Central memory CD4-positive, alpha-beta T cell (primary cell): ENCODE measurements at places on chromosomes 2 and 18.

DNA sequence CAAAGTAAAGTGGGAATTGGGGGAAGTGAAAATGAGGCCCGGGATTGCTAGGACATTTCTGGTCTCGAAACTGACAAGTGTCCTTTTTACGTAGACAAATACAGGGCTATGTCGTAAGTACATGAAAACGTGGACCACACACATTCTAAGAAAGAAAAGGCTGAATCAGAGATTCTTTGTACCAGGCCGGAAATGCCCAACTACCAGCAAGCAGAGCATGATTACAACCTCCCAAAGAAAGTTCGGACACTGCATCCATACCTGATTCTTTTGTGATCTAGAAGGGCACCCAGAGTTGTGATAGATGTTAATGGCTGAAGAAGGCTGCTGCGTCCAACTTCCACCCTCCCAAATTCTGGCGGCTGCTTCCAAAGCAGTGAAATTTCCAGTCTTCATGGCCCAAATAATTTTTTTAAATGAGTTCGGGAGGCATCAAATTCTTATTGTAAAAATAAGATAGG lies 1.7 kb downstream of the RBMS1 start:
- no peak for DNase-seq

- no peak for DNase-seq
Measured at GRCh38 chr2:237696461-237696860, 69.1 kb downstream of the LRRFIP1 start.

DNA sequence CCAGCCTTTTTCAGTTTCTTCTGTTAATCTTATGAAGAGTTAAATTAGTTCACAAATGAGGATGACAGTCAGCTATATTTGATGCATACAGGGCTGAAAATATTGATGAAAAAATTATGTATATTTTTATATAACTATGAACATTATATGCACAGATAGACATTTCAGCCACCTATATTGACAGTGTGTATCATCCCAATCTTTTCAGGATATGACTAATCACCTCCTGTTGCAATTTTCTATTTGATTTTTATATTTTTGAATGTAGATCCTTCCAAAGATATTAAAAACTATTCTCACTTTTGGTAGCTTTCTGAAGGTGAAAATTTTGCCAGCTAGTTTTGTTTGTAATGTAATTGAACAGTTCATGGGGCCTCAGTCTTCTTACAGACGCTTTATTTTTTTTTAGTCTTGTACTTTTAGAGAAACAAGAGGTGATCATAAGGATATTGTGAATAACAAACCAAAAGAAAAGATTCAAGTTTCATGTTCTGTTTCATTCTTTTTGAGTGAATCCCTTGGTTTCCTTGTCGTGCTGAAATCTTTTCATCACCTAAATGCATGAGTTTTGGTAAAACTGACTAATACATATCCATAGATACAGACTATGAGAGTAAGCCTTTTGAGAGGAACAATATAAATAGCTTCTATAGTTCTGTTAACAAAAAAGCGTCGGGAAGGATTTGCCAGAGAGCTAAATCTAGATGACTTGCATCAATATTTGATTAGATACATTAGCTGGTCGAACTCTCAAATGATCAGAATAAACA lies 123.1 kb downstream of the ARHGAP15 start:
- DNase-seq: no peak

GRCh38 chr2:32925283-32925815 lies 21.4 kb upstream of the LTBP1 start:
- DNase-seq: no peak

DNA sequence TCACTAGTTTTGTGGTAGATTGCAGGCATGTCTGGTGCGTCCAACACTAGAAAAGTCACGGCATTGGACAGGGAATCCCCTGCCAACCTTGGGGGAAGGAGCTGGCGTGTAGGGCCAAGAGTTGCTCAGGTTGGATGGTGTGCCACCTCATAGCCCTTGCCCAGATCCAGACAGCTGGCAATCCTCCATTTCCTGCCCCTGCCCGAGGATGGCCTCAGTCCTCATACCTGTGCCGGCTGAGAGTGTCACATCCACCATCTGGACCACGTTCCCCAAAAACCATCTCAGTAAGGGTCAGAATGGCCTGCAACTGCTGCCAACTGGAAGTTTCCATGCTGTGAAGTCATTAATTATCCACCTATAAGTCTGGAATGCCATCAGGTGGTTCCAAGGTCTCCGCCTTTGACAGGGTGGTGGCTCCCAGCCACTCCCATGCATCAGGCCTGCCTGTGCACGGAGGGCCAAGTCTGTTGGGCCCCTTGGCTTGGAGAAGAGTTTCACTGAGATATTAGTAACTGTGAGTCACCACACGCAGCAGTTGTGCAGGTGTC lies 55.0 kb downstream of the IMPA2 start:
- no peak for DNase-seq

DNA sequence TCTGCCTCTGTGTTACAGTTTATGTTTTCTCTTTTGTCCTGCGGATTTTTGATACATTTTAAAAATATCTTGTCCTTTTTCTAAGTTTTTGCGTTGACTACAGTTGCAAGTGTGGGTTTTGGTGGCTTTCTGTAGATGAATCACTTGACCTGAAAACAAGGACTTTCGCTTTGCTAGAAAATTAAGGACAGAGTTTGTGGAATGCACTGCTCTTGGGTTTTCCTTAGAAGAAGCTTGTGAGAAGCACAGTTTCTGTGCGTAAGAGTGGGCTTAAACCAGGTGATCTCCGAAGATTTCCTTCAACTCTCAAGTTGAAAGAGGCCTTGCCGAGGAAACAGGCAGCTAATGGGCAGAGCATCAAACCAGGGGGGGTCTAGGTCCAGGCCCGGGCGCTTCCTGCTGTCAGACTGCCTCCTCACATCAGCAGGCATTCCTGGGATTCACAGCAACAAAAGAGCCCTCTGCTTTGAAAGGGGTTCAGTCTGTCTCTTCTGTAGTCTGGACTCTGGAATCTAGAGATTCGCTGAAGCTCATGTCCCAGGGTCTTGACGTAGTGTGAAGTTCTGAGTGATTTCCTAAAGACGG lies 17.3 kb downstream of the NCK2 start:
- DNase-seq: no peak

- DNase-seq: no peak
Measured at GRCh38 chr18:23138471-23138870, 3.2 kb downstream of the CABLES1 start.

GRCh38 chr2:110675679-110676078 lies 2.2 kb downstream of the BUB1 start:
- DNase-seq: no peak

DNA sequence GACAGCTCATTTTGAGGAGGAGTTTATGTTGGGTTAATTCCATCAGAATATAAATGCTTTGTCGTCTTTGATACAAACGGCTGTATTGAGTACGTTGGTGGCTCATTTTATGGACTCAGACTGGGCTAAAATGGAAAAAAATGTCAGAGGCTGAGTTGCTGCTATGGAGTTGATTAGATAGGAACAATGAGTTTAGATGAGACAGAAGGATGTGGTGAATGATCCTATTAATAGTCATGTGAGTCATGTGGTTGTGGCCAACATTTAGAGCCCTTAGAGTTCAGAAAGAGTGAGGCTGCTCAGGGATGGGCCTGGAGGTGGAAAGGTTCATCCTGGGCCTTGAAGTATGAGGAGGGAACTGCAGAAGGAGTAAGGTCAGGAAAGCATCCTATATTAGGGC lies 434.2 kb downstream of the MEIS1 start:
- DNase-seq: no peak

DNA sequence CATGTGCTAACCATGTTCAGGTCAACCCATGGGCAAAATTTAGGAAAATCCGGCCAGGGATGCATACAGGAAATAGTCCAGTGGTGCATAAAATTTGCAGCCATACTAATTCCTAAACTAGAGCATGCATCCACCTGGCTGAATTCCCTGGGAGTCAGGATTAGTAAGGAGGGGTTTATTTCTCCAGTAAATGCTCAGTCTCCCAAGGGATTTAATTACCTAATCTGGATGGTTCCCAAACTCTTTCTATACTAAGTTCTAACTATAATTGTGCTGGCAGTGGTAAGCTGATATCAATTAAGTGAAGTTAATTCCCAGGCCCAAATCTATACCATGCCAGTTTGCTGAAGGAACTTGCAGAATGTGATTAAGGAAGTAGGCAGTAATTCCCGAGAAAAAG lies 26.2 kb upstream of the EVA1A start:
- DNase-seq: no peak

DNA sequence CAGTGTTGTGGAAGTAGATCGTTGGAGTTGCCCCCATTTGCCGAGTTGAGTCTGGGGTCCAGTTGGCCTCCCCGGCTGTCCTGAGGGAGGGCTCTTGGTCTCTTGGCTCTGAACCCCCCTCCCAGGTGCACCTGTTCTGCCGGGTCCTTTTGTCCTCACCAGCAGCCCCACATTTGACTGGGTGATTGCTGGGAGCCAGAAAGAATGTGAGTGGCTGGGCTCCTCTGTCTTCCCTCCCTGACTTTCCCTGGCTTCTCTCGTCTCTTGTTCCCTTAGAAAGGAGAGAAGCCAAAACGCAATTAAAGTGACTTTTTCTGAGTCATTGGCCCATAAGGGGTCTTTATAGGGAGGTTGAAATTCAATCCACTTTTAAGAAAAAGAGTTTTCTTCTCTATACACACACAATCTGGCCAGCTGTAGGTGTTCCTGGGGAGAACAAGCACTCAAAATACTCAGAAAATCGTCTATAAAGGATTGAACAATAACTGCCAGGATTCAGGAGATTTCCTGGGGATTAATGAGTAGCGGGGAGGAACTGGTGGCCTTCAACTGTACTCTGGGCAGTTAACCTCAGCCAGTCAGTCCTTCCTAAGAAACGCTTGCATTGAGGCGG lies 131.0 kb downstream of the TMEM182 start:
- DNase-seq: no peak

DNA sequence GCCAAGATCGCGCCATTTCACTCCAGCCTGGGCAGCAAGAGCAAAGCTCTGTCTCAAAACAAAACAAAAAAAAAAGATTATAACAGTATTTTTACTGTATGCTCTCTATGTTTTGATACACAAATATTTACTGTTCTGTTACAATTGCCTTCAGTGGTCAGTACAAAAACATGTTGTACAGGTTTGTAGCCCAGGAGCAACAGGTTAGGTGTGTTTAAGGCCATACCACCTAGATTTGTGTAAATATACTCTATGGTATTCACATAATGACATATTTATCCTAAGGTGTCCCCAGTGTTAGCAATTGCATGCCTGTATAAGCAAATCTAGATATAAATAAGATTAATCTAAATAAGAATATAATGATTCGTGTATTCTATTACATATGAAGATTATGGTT lies 625.0 kb downstream of the TMEM182 start:
- DNase-seq: no peak

GRCh38 chr18:79581406-79581805 lies 98.2 kb upstream of the CTDP1 start:
- DNase-seq: no peak

GRCh38 chr18:13218997-13219396 lies 437 bp downstream of the LDLRAD4 start:
- no peak for DNase-seq

GRCh38 chr2:19631871-19632270 lies 269.9 kb downstream of the TTC32 start:
- no peak for DNase-seq

DNA sequence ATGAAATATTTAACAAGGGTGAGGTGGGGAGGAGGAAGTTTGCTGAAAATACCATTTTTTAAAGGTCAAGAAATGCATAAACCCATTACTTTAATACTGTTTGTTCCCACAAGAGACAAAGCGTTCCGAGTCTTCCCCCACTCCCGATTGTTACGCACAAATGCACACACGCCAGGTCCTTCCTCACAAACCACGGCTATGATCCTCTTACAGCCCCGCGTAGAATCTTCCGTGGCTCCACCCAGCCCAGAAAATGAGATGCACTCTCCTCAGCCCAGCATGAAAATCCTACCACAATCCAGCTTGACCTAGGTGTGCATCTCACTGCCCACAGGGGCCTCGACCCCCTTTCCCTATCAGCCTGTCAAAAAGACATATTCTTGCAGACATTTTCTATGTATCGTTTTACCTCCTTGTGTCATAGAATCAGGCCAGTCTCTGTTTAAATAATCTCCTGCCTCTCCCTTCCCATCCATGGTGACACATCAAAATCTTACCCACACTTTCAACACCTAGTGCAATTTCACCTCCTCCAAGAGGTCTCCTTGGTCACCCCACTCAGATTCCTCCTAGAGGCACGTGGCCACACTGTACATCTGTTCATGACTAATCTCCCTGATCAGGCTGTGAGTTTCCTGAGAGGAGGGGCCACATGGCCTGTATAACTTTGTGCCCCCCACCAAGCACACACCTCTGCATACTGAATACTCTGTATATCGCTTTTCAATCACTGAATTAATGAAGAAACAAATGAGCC lies 491.0 kb upstream of the KLHL29 start:
- DNase-seq: no peak

- no peak for DNase-seq
Measured at GRCh38 chr2:96408616-96409015, 73.0 kb downstream of the NCAPH start.

- DNase-seq: no peak
Measured at GRCh38 chr18:12092398-12093229, 1.0 kb upstream of the ANKRD62 start.
